GM13976 (cell line): ENCODE measurements at places on chromosomes 1 and 21.
A peak's percentile ranks its signal among the peaks of the same experiment; 100 is the strongest.

- no peak for DNase-seq
These were observed 45.5 kb downstream of the CACHD1 start for GRCh38 chr1:64515427-64515826.

DNA sequence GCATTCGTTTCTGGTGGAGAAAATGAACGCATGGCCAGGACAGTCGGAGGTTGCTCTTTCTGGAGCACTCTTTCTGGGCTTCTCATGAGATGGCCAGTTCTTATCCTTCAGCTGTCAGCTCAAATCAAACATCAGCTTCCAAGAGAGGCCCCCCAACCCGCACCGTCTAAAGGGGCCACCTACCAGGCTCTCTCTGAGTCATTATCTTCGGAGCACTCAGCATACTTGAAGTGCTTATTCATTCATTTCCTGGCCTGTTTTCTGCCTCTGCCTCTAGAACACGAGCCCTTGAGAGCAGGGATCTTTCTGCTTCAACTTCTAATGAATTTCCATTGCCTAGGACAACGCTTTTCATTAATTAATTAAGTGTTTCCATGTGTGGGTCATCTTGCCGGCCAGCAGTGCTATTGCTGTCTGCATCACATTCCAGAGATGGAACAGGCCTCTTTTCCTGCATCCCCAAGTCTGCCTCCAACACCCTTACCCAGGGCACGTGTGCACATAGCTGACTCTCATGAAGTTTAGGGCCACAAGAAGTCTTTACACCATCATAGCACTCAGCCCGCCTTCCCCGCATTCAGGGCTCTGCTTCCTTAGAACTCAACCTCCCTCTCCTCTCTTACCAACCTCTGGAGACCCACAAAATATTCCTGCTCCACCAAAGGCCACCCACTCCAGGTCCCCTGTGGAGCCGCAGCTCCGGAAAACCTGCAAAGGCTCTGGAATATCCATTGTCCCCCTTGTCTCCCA is 52.1 kb upstream of the LAPTM5 start:
- no peak for DNase-seq

- DNase-seq = peak; percentile 3
These were observed 116.5 kb upstream of the JUN start for GRCh38 chr1:58900396-58900795.

- DNase-seq = no peak
These were observed 6.8 kb upstream of the LAPTM5 start for GRCh38 chr1:30764396-30764795.

- no peak for DNase-seq
These were observed 9.9 kb upstream of the CD58 start for GRCh38 chr1:116580446-116581322.

DNA sequence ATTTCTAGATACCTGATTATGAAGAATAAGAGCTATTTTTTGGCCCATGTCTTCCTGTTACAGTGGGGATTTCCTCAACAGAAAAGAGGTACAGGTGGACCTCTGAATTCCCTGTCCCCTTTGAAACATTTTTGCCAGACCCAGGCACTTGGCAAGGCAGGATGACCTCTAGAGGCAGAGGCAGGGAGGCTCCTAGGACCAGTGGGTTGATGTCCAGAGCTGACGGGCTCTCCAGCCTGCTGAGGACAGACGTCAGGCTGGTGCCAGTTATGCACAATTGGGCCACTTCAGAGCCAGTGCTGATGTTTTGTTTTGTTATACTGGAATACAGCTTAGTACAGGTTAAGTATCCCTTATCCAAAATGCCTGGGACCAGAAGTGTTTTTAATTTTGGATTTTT is 18.5 kb upstream of the A3GALT2 start:
- DNase-seq = no peak

- DNase-seq = no peak
These were observed 1.2 kb downstream of the SCAF4 start for GRCh38 chr21:31730712-31731055.
